NCI-H1694 (cell line): ENCODE measurements at places on chromosomes 3 and 15.

GRCh38 chr3:62095756-62096155 lies 277.6 kb downstream of the FEZF2 start:
- DNase-seq, result no peak

DNA sequence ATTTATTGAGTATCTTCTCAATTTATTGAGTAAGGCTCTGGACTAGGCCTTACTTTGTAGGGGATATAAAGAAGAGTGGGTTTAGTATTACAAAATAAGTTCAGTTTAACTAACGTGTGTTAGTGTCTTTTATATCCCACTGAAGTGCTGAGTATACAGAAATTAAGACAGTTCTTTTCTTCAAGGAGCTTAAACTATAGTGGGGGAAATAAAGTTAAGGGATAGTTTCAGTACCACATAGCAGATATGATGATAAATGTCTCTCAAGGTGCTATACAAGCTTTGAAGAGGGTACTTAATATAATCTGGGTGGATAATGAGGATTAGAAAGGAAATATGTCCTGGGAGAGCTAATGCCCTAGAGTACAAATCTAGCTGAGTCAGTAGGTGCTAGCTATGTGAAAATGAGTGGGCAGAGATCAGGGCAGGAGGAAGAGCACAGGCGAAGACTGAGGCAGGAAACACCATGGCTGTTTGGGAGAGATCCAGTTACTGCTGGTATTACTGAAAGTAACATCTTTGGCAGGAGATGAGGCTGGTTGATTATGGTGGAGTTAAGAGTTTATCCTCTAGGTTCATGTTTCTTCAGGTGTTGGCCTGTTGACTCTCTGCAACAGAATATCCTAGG lies 46.0 kb downstream of the TEX9 start:
- DNase-seq, result no peak

- no peak for DNase-seq
Observed at GRCh38 chr3:178895178-178895789, 176.3 kb downstream of the ZMAT3 start.

DNA sequence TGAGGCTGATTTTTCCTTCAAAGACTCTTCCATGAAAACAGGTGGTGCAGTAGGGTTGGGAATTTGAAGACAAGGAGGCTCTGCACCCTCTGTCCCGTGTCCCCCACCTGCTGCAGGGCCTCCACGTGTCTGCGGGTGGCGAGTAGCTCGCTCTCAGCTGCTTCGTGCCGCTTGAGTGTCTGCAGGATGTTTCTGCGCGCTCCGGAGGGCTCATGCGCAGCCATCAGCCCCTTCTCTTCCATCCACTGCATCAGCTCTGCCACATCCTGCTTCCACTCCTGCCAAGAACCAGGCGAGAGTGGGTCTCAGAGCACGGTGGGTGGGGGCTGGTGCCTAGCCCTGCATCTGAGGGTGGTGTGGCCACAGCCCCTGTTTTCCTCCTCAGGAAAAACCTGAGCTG lies 17.8 kb downstream of the SPTBN5 start:
- no peak for DNase-seq

DNA sequence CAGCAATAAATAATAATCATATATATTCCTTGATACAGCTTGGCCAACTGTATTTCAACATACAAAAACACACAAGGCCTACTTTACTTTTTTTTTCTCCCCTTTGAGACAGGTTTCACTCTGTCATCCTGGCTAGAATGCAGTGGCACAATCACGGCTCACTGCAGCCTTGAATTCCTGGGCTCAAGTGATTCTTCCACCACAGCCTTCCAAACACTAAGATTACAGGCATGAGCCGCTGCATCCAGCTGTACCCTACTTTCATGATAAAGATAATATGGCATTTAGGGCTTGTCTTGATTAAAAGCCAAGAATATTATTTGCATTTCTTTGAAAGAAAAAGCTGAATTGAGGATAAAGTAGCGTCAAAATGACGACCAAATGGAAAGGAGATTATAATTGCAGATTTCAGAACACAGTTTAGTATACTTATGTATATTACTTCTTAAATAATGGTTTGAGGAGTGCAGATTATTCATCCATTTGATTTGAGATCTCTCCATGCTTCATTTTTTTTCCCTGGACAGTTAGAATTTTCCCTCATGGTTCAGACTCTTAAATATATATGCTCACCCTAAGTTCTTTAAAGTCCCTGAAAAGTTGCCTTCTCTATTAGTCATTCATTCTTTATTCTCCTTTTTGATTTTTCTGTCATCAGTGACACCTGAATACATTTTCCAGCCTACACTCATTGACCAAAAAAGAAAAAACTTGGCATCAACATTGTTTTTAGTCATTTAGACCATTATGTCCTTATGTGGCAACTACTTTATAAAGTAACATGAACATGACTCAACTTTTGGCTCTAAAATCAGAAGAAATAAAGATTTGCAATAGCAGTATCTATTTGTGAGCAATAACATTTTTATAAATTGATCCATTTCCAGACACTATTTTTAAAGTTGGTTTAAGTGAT lies 48.5 kb upstream of the MLF1 start:
- no peak for DNase-seq

DNA sequence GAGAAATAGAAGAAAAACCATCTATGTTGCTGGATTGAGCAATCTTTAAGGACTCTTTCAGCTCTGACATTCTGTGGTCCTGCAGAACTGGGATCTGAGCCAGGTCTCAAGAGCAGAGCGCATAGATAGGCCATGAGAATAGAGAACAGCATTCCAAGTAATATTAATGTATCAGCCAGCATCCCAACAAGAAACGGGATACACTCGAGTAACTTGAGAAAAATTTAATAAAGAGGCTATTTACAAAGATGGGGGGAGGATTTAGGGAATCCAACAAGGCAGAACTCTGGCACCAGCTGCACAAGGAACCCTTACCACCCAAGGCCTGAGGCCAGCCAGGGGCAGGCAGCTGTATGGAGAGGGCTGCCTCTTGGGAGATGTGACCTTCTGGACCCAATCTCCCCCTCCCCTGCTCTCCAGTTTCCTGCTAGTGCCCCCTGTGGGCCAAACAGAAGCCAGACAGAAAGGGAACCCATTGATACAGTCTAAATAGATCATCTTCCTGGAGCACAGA lies 8.2 kb downstream of the TMOD2 start:
- no peak for DNase-seq

- no peak for DNase-seq
Observed at GRCh38 chr15:74626752-74627692, 11.4 kb downstream of the CLK3 start.

DNA sequence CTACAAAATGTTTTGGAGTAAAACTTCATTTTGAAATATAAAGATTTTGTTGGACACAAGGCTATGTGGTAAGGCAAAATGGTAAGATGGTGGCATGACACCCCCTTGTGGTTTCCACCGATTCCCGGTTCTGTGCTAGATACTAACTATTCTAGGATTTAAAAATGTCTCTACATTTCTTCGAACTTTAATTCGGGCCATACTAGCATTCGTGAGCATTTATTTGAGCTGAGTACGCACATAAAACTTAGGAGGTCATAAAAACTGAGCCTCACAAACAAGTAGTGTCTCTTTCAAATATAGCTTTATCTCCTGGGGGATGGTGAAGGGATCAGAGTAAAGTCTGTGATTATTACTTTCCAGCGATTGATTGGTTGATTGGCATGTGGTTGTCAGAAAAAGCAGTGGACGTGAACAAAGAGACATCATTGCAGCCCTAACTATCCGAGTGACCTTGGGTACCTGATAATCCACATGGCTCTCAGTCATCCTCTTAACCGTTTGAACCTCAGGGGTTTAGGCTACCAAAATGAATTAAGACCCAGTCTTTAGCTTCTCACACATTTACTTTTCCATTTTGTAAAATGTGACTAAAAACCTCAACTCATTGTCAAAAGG lies 1.1 kb upstream of the ZNF639 start:
- DNase-seq, result peak; percentile 16
